ENCODE measurements at places on chromosomes 4 and X.

GRCh38 chr4:135917011-135917410 is 1615.3 kb downstream of the PCDH18 start:
- ATAC-seq = peak; percentile 71

DNA sequence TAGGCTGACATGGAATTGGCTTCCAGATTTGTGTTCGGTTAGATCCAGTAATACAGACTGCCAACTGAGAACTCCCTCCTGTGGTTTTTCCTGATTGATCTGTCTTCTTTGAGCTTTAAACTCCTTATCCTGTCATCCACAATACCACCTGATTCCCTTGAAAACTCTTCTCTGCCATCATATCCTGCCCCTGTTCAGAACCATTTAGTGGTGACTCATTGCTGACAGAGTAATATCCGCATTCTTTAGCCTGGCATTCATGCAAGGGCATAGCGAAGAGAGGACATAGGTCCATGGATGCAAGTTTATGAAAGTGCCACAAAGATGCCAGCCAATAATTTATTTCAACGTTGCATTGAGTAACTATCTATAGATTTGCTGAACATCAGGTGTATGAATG is 76.6 kb downstream of the ITIH6 start:
- ATAC-seq = peak; percentile 54

DNA sequence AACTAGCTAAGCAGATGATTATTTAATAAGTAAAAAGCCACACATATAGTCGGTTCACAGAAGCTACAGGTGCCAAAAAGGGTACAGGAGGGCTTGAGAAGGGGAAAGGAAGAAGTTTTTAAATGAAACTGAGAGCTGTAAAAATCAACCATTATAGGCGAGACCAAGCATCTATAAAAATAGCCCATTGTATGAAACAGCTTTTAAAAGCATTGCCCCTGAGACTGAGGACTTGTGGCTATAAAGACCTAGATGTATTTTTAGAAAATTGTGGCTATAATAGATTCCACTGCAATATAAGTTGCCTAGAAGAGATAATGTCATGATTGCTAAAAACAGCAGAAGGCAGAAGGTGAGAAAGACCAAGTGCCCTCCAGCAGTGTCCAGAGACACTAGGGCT is 15.0 kb upstream of the TTC29 start:
- no peak for ATAC-seq

DNA sequence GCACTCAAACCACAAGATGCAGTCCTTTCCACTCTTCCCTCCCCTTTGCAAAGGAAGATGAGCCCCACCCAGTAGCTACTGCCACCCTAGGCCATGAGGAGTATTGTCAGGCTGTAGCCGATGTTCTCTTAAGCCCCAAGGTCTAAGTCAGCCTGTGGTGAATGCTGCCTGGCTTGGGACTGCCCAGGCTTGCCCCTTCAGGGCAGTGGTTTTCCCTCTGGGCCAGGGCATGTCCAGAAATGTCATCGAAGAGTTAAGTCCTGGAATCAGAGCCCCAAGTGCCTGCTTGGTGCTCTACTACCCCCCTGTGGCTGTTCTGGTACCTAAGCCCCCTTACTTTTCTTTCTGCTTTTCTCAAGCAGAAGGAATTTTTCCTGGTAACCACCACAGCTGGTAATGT is 11.8 kb upstream of the PGK1 start:
- peak; percentile 85 for ATAC-seq

DNA sequence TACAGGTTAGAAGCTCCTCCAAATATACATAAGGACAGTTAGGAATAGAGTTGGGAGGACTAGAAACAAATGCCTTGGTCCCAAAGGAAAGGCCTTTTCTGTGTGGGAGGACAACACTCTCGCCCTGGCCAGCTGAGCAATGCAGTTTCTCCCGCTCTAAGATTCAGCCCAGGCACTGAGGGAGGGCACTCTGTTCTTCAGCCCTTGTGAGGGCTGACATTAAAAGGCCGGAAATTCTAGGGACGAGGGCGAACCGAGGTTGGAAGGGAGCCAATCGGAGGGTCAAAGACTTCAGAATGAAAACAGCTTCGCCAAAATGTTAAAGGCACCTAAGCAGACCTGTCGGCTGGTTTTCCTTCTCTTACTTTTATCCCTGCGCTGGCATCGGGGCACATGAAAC is 2.9 kb upstream of the PTCHD1 start:
- no peak for ATAC-seq

DNA sequence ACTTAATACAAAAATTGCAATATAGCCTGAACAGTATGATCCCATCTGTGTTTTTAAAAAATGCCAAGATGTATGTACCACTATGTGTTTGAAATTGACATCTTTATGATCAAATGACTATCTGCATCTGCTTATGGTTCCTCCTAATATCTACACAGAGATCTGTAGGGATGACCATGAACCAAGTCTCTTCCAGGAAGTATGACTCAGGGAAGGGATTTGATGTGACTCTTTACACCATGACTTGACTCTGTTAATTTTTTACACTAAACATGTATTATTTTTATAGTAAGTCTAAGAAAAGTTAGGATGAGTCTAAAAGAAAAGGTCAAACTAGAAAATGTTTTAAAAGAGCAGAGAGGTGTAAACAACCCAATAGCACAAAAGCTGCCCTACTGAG is 164.0 kb downstream of the SH3KBP1 start:
- ATAC-seq = no peak

- no peak for ATAC-seq
Observed at GRCh38 chrX:31232506-31232905, 160.7 kb upstream of the FTHL17 start.

DNA sequence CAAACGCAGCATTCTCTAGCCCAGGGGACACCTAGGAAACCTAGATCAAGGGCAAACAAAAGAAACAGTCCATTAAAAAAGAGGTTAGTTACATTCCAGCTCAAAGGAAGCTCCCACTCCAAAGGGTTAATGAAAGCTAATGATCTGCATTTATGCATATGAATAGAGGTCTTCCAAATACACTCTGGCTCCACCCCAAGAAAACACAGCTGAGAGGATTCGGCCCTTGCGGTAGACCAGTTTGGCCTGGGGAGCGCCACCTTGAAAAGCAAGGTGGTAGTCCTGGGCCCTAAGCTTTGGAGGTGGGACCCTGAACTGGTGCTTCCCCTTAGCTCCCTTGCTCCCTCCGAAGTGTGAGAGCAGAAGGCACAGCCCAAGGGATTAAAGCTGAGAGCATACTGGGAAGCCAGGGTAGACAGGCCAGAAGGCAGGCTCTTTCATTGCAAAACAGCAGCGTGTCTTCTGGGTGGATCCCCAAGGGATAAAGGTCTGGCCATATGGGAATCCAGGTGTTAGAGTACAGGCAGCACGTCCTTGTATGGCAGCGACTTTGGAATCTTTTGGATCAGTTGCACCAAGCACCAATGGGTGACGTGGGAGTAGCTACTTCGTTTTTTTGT is 3.7 kb downstream of the GABRQ start:
- ATAC-seq = no peak

DNA sequence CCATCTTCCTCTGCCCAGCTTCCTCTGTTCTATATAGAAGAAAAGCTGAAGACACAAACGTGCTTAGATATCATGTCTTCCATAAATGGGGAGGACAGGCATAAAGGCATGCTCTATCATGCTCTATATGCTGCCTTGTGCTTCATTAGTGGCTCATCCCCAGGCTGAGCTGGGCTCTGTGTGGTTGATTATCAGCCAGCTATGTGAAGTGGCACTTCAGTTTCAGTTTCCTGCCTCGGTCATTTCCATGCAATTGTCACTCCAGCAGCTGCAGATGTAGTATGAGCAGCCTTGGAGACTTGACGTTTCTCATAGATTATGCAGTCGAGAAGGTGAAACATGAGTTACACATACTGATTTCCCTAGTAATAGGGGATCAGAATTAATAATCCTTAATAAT is 106.2 kb downstream of the SYTL5 start:
- no peak for ATAC-seq

DNA sequence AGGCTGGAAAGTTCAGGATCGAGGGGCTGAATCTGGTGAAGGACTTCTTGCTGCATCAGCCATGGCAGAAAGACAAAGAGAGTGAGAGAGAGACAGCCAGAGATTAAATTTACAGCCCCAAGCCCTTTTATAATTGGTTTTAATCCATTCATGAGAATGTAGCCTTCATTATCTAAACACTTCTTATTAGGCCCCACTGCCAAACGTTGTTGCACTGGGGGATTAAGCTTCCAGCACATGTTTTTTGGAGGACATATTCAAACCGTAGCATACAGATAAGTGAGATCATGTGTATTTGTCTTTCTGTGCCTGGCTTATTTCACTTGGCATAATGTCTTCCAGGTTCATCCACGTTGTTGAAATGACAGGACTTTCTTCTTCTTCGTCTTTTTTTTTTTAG is 524.7 kb downstream of the SPRY1 start:
- ATAC-seq = no peak

- peak; percentile 45 for ATAC-seq
Observed at GRCh38 chrX:9610771-9611392, 146.0 kb downstream of the TBL1X start.

GRCh38 chrX:72080150-72080549 is 51.6 kb downstream of the RTL5 start:
- ATAC-seq = no peak

DNA sequence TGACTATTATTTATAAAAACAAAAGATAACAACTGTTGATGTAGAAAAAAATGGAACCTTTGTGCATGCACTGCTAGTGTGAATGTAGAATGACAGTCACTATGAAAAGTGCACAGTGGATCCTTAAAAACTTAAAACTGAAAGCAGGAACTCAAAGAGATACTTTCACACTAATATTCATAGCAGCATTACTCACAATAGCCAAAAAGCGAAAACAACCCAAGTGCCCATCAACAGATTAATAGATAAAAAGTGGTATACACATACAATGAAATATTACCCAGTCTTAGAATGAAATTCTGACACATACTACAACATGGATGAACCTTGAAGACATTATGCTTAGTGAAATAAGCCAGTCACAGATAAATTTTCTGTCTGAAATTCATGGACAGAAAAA is 23.8 kb downstream of the CENPC start:
- ATAC-seq = no peak

- ATAC-seq = peak; percentile 63
Observed at GRCh38 chr4:138609943-138610350, 367.8 kb upstream of the SLC7A11 start.

- no peak for ATAC-seq
Observed at GRCh38 chrX:38868941-38869401, 67.7 kb downstream of the MID1IP1 start.

DNA sequence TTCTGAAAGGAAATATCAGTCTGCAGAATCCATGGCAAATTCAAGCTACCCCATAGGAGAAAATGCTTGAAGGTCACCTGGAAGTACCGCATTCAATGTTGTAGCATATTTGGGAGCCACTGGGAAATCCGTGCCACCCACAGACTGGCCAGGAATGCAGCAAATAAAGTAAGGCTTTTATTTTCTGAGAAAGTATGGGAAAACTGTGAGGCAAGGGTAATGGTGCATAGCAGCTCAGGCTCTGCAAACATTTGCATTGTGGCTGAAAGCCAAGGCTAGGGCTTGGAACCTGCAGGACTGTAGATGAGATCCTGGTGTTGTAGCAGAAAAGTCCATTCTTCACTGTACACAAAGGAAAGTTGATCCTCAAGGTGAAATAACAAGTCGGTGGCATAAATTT is 450.9 kb upstream of the NR3C2 start:
- no peak for ATAC-seq

- ATAC-seq = no peak
Observed at GRCh38 chr4:20046931-20047677, 204.6 kb upstream of the SLIT2 start.

GRCh38 chrX:42691196-42691595 is 86.8 kb downstream of the PPP1R2C start:
- no peak for ATAC-seq

DNA sequence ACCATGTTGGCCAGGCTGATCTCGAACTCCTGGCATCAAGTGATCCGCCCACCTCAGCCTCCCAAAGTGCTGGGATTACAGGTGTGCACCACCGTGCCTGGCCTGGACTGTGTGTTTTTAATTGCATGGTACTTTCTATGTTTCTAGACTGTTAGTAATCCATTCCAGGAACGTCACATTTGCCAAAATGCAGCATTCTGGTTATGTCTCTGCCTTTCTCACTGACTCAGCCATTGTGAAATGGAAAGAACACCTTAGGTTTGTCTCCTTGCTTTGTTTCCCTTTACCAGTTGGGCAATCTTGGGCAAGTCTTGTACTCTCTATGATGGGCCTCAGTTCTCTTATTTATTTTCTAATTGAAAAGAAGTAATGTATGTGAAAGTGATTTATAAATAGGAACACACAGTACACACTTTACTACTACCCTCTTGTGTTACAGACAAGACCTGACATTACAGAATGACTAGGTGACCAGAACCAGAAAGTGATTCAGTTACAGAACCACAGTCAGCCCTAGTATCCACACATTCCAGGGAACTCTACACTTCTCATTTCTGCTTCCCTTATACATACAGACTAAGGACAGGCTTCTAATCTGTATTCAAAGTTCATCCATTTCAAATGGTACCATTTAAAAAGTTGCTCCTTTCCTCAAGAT is 187.1 kb downstream of the MGST2 start:
- no peak for ATAC-seq

GRCh38 chr4:75834095-75834771 is 68.0 kb downstream of the PPEF2 start:
- no peak for ATAC-seq

DNA sequence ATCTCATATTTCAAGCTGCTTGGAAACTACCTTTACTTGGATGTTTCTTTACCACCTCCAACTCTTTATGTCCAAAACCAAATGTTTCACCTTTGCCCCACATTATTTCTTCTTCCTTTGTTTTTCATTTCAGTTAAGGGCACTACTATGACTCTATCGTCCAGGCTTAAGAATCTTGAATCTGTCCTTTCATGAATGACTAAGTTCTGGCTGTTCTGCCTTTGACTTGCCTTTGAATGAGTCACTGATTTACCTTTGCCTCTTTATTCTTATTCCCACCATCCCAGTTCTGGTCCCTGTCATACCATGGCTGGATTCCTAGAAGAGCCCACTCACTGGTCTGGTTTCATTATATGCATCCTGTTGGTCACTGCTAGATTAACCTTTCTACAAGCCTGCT is 30.6 kb upstream of the PLAC1 start:
- peak; percentile 34 for ATAC-seq

GRCh38 chrX:103919270-103919637 is 43.2 kb upstream of the TMSB15B start:
- peak; percentile 81 for ATAC-seq

GRCh38 chr4:7904952-7905915 is 34.4 kb downstream of the AFAP1 start:
- peak; percentile 29 for ATAC-seq

Data from SK-N-SH treated with all-trans-retinoic acid at 6 μM for 48 hours (cell line).